Transverse colon (tissue), 4 donors: ENCODE measurements at places on chromosomes 16 and 17. TPM values are rescaled to one million over a fixed set of nuclear protein-coding genes. Genes with fewer than 3 reads are reported as not detected.
A peak's percentile ranks its signal among the peaks of the same experiment; 100 is the strongest.

DNA sequence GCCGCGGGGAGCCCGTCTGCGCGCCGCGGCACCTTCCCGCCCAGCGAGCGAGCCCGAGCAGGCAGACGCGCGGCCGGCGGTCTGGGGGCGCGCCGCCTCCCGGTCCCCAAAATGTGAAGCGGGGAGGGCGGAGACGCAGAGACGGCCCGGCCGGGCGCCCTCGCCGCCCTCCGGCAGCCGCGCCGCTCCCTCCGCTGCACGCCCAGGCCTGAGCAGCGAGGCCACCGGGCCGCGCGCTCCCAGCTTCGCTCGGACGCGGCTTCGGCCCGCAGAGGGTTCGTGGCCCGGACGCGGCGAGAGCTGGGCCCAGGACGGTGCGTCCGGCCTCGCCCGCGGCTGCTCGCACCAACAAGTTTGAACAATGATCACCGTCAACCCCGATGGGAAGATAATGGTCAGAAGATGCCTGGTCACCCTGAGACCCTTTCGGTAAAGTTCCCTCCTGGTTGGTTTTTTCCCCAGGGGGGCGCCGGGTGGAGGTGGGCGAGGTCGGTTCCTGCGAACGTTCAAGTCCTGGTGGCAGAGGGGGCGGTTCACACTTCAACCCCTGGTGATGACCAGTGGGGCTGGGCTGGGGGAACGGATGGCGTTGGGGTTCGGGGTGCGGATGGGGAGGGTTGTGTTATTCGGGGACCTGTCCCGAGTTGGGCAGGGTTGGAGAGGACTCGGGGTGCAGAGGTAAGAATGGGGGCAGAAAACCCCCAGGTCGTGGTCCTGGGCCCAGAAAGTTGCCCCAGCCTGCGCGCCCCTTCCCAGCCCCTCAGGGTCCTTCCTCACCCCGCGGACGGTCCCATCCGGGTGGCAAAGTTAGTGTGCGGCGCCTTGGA lies 678 bp downstream of the MGAT5B start:
- no peak for DNase-seq

Gene MRPL38
- total RNA-seq = 117 TPM

DNA sequence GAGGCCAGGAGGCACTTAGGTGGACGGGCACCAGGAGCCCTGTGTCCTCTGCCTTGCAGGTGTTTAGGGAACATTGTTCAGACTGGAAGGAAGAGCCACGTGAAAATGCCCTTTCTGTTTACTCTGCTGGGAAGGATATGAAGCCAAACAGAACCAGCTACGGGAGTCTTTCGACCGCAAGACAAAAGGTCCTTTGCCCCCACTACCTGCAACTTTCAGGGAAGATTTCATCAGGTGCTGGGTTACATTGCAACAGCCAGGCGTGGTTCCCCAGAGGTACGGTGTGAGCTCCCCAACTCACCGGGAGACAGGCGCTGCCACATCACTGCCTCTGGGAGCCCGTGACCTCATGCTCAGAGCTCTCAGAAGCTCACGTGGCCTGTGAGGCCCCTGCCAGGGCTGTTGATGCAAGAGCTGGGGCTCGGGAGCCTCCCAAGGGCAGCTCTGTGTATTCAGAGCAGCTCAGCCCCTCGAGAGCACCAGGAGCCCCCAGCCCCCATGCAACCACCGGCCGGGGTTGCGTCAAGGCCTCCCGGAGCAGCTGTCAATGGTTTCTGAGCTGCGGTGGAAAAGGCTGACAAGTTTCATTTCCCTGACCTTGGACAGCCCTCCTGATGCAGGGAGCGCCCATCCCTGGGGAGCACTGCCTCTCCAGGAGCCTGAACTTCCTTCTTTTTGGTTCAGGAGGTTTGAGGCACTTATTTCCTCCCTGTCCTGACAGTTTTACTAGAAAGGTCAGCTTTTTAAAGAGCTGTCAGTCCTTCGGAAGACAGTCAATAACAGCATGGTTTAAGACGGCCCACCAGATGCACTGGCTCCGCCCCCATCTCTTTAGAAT lies 42.1 kb downstream of the TBC1D16 start:
- DNase-seq = peak; percentile 80

GRCh38 chr17:50274142-50274896 lies at the start of gene TMEM92:
TSS of gene TMEM92 (plus strand) at chr17:50274466. CDS start at chr17:50274502, 36 bp downstream.
- peak; percentile 81 for DNase-seq

GRCh38 chr17:56110463-56111135 lies 42.7 kb upstream of the ANKFN1 start:
- DNase-seq = peak; percentile 72
